ENCODE measurements at places on chromosomes 1 and 21. TPM values are rescaled to one million over a fixed set of nuclear protein-coding genes. Genes with fewer than 3 reads are reported as not detected.

The INKA2 gene
- 6.0 TPM for total RNA-seq

The ADAR gene
- total RNA-seq: 44.5 TPM

The CLCA4 gene
- 45.8 TPM for total RNA-seq

The EFNA3 gene
- 11.9 TPM for total RNA-seq

The ZNF678 gene
- total RNA-seq: 5.3 TPM

The FAM72D gene
- 0.13 TPM for total RNA-seq

The APOBEC4 gene
- total RNA-seq: not detected

The MROH9 gene
- total RNA-seq: not detected

The KLHDC8A gene
- total RNA-seq: not detected

The MTARC1 gene
- 2.0 TPM for total RNA-seq

The HTR6 gene
- total RNA-seq: not detected

The SAMD13 gene
- total RNA-seq: 0.77 TPM

The DDR2 gene
- total RNA-seq: 4.7 TPM

The OR6N1 gene
- not detected for total RNA-seq

The ANKRD45 gene
- under 0.01 TPM for total RNA-seq

The PFDN2 gene
- 224 TPM for total RNA-seq

The NES gene
- under 0.01 TPM for total RNA-seq

The PAQR6 gene
- total RNA-seq: 1.3 TPM

The CYP4B1 gene
- total RNA-seq: not detected

The S100A7 gene
- 0.38 TPM for total RNA-seq
